Right renal pelvis (tissue), 4 donors: ENCODE measurements at places on chromosomes 1 and 21. TPM values are rescaled to one million over a fixed set of nuclear protein-coding genes. Genes with fewer than 3 reads are reported as not detected.

Gene MRPL9
- 130 TPM for polyA plus RNA-seq

Gene ETV3L
- polyA plus RNA-seq: 0.03 TPM

Gene ALX3
- not detected for polyA plus RNA-seq

Gene OPRD1
- 0.33 TPM for polyA plus RNA-seq

Gene ANKRD34A
- polyA plus RNA-seq: 0.76 TPM
